ENCODE measurements at places on chromosomes 5 and 9. TPM values are rescaled to one million over a fixed set of nuclear protein-coding genes. Genes with fewer than 3 reads are reported as not detected.

DNA sequence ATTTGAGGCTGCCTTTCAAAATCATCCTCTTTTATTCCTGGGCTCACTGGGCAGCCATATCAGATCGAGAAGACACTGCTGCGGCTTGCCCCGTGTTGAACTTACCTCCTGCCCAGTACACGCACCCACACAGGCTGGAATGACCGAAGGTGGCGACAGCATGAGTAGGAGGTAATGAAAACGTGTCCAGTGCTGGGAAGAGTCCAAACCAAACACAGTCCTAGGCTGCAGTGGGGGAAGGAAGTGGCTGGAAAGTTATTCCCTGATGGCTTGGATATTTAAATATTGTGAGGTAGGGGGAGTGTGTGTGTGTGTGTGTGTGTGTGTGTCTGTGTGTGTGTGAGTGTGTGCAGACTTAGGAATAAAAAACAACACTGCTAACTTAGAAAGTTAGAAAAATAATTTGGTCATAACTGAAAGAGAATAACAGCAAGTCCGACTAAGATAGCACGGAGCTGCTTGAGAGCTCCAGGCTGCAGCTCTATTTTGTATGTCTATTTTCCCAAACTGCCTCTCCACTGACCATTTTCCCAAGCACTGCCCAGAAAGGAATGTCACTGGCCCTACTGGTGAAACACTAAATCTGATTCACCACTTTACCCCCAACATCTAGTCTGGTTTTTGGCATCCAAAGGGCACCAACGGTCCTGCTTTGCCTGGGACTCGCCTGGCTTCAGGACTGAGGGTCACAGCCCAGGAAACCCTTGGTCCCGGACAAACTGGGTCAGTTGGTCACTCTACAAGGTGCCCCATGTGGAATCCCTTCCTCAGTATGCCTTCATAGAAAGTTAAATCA lies 41.2 kb downstream of the ANKH start:
- H3K4me1 ChIP-seq: no peaks in the 10 kb centered on the region
- H3K4me3 ChIP-seq: no peak overlapping the region
- no peaks in the 10 kb centered on the region for H3K36me3 ChIP-seq
- no peak overlapping the region for H3K27ac ChIP-seq

DNA sequence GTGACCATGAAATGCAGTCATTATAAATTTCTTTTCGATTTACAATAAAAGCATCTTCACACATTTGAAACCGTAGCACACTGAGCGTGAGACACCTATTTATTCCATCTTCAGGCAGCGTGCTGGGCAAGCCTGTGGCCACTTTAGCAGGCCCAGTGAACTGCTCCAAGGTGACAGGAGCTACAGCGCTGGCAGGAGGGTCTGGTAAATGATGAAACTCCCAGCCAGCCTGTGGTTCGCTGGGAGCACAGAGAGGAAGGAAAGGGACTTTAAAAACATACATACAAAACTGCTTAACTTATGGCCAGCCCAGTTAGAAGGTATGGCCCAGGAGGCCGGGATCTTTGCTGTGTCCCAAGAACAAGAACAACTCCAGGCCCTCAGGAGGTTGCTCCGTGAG lies 5.1 kb downstream of the RAPGEF1 start:
- H3K4me3 ChIP-seq: no peak overlapping the region
- peaks cover 76% of the 10 kb centered on the region for H3K4me1 ChIP-seq
- peak overlapping the region; percentile 77 for H3K27ac ChIP-seq
- H3K27me3 ChIP-seq: no peaks in the 10 kb centered on the region

DNA sequence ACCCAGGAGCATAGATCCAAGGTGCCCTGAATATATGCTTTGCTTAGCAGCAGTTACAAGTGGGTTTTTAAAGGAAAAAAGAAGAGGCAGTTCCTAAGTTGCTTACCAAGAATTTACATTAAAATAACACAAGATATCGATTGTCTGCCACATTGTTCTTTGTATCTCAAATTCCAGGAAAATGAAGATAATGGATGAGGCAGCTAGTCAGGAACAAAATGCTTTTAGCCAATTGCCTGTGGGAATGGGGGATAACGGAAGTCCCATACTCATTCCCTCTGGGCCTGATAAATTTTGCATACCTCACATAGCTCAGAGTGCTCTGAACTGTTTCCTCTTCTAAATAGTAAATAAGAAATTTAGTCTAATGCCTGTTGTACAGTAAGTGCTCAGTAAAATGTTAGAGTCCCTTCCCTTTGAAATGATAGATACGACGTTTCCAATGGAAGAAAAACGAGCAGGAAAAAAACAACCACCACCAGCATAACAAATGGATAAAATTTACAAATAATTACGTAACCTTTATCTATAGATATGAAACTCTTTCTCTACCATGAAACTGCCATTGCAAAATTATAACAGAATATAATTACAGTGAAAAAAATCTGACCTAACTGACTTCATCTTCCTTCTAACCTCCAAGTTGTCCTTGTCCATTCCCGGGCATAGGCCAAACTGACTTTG lies 35.5 kb upstream of the TENT2 start:
- no peaks in the 10 kb centered on the region for H3K36me3 ChIP-seq
- DNase-seq: no peak
- H3K27ac ChIP-seq: no peak overlapping the region
- H3K4me3 ChIP-seq: no peak overlapping the region

- no peak overlapping the region for H3K27ac ChIP-seq
- no peak for DNase-seq
- H3K36me3 ChIP-seq: no peaks in the 10 kb centered on the region
- H3K4me3 ChIP-seq: no peak overlapping the region
- H3K4me1 ChIP-seq: no peaks in the 10 kb centered on the region
Observed at GRCh38 chr9:23073136-23073535, 626.5 kb downstream of the DMRTA1 start.

- no peaks in the 10 kb centered on the region for H3K4me1 ChIP-seq
- no peak overlapping the region for H3K27ac ChIP-seq
- DNase-seq: no peak
- no peak overlapping the region for H3K4me3 ChIP-seq
Observed at GRCh38 chr5:113212244-113212920, 222.4 kb downstream of the TSSK1B start.

DNA sequence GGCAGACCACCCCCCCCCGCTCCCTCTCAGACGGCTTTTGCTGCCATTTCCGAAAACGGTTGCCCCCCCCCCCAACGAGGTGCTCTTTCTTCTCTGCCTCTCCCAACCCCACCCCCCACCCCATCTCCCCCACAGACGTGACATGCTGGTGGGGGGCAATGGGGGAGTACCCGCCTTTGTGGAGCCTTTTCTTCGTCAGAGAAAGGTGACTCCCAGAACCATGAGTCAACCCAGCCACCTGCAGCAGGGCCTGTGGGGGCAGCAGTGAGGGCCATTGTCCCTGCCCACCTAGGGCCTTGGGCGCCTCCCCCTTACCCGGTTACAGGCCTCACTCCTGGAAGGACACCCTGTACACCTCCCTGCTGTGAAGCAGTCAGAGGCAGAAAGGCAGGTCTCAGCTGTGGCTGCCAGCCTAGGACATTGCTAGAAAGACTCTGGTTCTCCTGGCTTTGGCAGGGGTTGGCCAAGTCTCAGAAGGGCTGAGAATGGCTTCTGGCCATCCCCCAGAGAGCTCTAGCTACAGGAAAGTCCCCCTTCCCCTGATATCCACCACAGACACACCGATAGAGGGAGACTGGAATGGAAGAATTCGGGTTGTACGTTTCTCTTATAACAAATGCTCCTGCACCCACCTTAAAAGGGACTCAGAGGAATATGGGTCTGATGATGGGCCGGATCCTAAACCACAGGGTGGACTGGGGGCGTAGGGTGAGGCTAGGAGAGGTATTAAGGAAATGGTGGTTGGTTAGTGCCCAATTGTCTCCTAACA lies 2.2 kb downstream of the DNAJB5 start:
- H3K27ac ChIP-seq: no peak overlapping the region
- H3K36me3 ChIP-seq: peaks cover 11% of the 10 kb centered on the region
- peaks cover 71% of the 10 kb centered on the region for H3K4me1 ChIP-seq
- no peaks in the 10 kb centered on the region for H3K27me3 ChIP-seq

DNA sequence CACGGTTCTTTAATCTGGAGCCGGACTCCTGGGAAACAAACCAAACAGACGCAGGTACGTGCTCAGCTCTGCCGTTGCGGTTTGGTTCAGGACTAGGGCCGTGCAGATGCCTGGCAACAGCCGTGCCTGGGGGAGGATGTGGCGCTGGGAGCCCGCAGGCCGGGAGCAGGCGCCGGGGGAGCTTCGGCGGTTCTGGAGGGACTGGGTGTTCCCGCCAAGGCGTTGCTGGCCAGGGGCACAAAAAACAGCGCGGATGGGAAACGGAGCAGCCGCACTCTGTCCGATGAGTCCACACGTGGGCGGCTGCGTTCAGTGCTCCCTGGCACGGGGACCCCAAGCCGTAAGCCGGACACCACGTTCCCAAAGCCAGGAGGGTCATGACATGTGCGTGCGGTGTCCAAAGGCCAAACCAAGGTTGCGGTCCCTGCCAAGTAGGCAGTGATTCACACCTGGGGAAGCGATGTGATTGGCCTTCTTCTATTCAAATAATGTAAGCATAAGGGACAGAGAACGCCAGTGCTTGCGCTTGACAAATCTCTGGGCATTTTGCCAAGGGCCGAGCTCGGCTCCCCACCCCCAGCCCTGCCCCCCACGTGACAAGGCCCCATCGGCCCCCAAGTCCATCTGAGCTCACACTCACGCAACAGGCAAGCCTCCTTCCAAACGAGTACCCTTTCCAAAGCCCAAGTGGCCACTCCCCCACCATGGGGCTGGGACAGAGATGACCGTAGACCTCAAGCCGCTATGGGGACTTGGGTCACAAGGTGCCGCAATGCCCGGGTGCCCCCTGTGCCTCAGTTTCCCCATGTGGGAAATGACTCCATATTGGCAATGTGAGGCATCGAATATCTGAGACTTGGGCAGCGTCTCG lies 49.7 kb upstream of the NKD2 start:
- H3K27ac ChIP-seq: no peak overlapping the region
- H3K27me3 ChIP-seq: no peaks in the 10 kb centered on the region
- no peak for DNase-seq
- H3K4me1 ChIP-seq: peaks cover 34% of the 10 kb centered on the region
- no peaks in the 10 kb centered on the region for H3K36me3 ChIP-seq
- H3K4me3 ChIP-seq: no peak overlapping the region

- no peaks in the 10 kb centered on the region for H3K27me3 ChIP-seq
- peaks cover 24% of the 10 kb centered on the region for H3K4me1 ChIP-seq
Observed at GRCh38 chr9:136608348-136609159, 54.2 kb upstream of the EGFL7 start.

- no peaks in the 10 kb centered on the region for H3K27me3 ChIP-seq
- no peaks in the 10 kb centered on the region for H3K4me1 ChIP-seq
- no peaks in the 10 kb centered on the region for H3K36me3 ChIP-seq
- no peak for DNase-seq
- no peak overlapping the region for H3K27ac ChIP-seq
- H3K4me3 ChIP-seq: no peak overlapping the region
Observed at GRCh38 chr9:7028591-7028990, 270.8 kb downstream of the KDM4C start.

GRCh38 chr5:116440457-116441001 lies 134.1 kb downstream of the SEMA6A start:
- H3K27me3 ChIP-seq: no peaks in the 10 kb centered on the region
- no peak overlapping the region for H3K4me3 ChIP-seq
- no peak for DNase-seq
- H3K4me1 ChIP-seq: peaks cover 20% of the 10 kb centered on the region
- no peaks in the 10 kb centered on the region for H3K36me3 ChIP-seq
- no peak overlapping the region for H3K27ac ChIP-seq

GRCh38 chr9:79377339-79377855 lies 194.4 kb upstream of the TLE4 start:
- no peaks in the 10 kb centered on the region for H3K4me1 ChIP-seq
- no peaks in the 10 kb centered on the region for H3K36me3 ChIP-seq
- no peak overlapping the region for H3K27ac ChIP-seq
- no peaks in the 10 kb centered on the region for H3K27me3 ChIP-seq

- no peak overlapping the region for H3K4me3 ChIP-seq
- no peaks in the 10 kb centered on the region for H3K36me3 ChIP-seq
- H3K4me1 ChIP-seq: no peaks in the 10 kb centered on the region
- no peaks in the 10 kb centered on the region for H3K27me3 ChIP-seq
- DNase-seq: no peak
- H3K27ac ChIP-seq: no peak overlapping the region
Observed at GRCh38 chr5:104412649-104413240, 850.2 kb upstream of the NUDT12 start.

DNA sequence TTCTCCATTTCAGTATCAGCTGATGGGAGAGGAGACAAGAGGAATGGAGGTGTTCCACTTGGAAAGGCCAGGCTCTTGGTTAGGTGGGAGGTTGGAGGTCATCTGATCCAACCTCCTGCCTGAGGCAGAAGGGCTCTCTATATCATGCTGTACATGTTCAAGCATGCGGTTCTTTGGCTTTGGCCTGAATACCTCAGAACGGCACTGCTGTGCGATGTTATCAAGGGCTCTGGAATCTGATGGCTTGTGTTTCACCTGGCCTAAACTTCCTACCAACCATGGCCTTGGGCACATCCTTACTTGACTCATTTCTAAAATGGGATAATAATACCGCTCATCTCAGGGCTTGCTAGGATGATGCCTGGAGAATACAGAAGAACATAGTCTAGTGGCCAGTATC lies 90.1 kb upstream of the FAM169A start:
- no peaks in the 10 kb centered on the region for H3K27me3 ChIP-seq

GRCh38 chr5:137738947-137739346 lies 3.1 kb upstream of the KLHL3 start:
- no peaks in the 10 kb centered on the region for H3K36me3 ChIP-seq
- peaks cover 19% of the 10 kb centered on the region for H3K4me1 ChIP-seq
- no peaks in the 10 kb centered on the region for H3K27me3 ChIP-seq

- no peak overlapping the region for H3K27ac ChIP-seq
- H3K4me3 ChIP-seq: no peak overlapping the region
- H3K36me3 ChIP-seq: no peaks in the 10 kb centered on the region
- H3K27me3 ChIP-seq: no peaks in the 10 kb centered on the region
- no peak for DNase-seq
- H3K4me1 ChIP-seq: no peaks in the 10 kb centered on the region
Observed at GRCh38 chr5:163642904-163643303, 137.5 kb downstream of the MAT2B start.

DNA sequence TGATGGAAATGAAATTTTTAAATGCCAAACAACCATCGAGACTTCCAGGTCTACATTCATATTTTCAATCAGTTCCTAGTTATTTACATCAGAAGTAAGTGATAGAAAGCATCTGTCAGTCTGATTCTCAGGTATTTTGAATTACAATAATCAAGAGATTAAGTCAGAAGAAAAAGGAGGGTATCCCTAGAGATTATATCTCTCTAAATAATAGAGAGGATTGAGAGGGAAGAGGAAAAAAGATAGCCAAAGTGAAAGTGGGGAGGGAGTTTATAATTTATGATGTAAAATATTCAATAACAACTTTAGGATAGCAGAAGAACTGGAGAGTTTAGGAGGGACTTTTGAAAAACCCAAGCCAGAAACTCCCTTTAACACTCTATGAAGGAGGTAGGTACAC lies 400.2 kb downstream of the EFNA5 start:
- H3K27ac ChIP-seq: no peak overlapping the region
- H3K27me3 ChIP-seq: no peaks in the 10 kb centered on the region
- DNase-seq: no peak
- no peaks in the 10 kb centered on the region for H3K36me3 ChIP-seq

- no peak overlapping the region for H3K4me3 ChIP-seq
- no peaks in the 10 kb centered on the region for H3K4me1 ChIP-seq
- no peak for DNase-seq
- no peaks in the 10 kb centered on the region for H3K27me3 ChIP-seq
- H3K36me3 ChIP-seq: no peaks in the 10 kb centered on the region
- H3K27ac ChIP-seq: no peak overlapping the region
Observed at GRCh38 chr5:90037646-90038045, 371.9 kb downstream of the CETN3 start.

Gene MRPS2
- 30.0 TPM for total RNA-seq

Gene OLFML2A
- 147 TPM for total RNA-seq

Gene OR13C4
- total RNA-seq: not detected

Gene STK32A
- total RNA-seq: 9.1 TPM

Gene FOXD4
- 1.1 TPM for total RNA-seq

Gene SPINK7
- total RNA-seq: not detected

Gene CCDC187
- not detected for total RNA-seq

Gene C5orf58
- total RNA-seq: not detected

Gene OR1Q1
- total RNA-seq: not detected

Gene RMND5B
- total RNA-seq: 39.9 TPM

Measured in sigmoid colon (tissue), 7 donors.